ENCODE measurements at places on chromosomes 4 and X. TPM values are rescaled to one million over a fixed set of nuclear protein-coding genes. Genes with fewer than 3 reads are reported as not detected.

DNA sequence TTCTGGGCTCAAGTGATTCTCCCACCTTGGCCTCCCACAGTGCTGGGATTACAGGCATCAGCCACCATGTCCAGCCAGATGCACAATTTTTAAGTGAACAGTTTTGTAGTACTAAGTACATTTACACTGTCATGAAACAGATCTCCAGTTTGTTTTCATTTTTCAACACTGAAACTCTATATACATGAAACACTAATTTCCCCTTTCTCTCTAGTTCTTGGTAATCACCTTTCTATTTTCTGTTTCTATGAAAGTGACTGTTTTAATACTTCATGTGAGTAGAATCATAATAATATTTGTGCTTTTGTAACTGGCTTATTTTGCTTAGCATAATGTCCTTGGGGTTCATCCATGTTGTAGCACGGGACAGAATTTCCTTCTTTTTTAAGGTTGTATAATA is 237.4 kb downstream of the CAMK2D start:
- DNase-seq: no peak
- peaks cover 7% of the 10 kb centered on the region for H3K36me3 ChIP-seq
- no peak overlapping the region for H3K27ac ChIP-seq
- H3K4me3 ChIP-seq: no peak overlapping the region
- H3K4me1 ChIP-seq: no peaks in the 10 kb centered on the region
- no peaks in the 10 kb centered on the region for H3K27me3 ChIP-seq

DNA sequence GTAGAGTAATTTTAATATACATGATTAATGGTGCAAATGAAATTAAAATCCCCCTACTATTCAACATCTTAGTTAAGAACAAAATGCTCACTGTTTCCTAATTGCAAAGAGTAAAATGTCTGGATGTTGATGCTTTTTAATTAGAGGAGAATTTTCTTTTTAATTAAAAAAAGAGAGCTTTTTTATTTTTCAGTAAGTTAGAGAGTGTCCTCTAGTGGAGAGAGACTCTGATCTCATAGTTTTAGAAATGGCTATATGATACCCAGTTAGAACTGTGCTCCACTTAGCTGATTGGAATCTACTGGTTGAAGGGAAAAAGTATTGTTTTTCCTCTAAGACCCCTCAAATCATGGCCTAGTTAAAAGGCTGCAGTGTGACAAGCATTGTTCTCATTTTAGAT is 312.0 kb upstream of the MAGEB2 start:
- H3K4me1 ChIP-seq: no peaks in the 10 kb centered on the region
- DNase-seq: no peak
- no peaks in the 10 kb centered on the region for H3K36me3 ChIP-seq

- H3K36me3 ChIP-seq: no peaks in the 10 kb centered on the region
- no peak for DNase-seq
- H3K27me3 ChIP-seq: no peaks in the 10 kb centered on the region
- no peak overlapping the region for H3K4me3 ChIP-seq
- H3K27ac ChIP-seq: peak overlapping the region; percentile 99
- peaks cover 59% of the 10 kb centered on the region for H3K4me1 ChIP-seq
Measured at GRCh38 chr4:40190019-40190418, 6.8 kb upstream of the RHOH start.

DNA sequence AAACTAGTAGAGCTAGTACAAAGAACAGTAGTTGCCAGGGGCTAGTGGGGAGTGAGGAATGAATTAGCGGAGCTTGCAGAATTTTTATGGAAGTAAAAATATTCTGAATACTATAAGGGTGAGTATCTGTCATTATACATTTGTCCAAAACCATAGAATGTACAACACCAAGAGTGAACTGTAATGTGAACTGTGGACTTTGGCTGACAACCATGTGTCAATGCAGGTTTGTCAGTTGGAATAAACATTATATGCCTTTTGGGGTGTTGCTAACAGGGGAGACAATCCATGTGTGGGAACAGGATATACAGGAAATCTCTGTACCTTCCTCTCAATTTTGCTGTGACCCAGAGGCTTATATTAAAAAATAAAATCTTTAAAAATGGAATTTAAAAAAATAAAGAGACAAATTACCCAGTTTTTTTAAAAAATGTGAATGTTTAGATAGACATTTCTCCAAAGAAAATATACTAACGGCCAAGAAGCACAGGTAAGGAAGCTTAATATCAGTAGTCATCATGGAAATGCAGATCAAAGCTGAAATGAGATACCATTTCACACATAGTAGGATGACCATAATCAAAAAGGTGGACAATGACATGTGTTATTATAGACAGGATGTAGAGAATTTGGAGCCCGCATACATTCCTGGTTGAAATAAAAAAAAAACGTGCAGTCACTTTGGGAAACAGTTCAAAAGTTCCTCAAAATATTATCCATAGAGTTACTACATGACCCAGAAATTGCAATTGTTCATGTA is 899.8 kb downstream of the RAB28 start:
- DNase-seq: no peak
- no peaks in the 10 kb centered on the region for H3K36me3 ChIP-seq
- no peak overlapping the region for H3K27ac ChIP-seq
- H3K27me3 ChIP-seq: no peaks in the 10 kb centered on the region

DNA sequence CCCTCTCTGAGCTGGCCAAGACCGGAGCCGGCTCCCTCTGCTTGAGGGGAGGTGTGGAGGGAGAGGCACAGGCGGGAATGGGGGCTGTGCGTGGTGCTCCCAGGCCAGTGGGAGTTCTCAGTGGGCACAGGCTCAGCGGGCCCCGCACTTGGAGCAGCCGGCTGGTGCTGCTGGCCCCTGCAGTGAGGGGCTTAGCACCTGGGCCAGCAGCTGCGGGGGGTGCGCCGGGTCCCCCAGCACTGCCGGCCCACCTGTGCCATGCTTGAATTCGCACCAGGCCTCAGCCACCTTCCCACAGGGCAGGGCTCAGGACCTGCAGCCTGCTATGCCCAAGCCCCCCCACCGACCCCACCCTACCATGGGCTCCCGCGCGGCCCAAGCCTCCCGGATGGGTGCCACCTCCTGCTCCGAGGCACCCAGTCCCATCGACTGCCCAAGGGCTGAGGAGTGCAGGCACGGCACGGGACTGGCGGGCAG is 602.5 kb downstream of the KCTD8 start:
- no peaks in the 10 kb centered on the region for H3K36me3 ChIP-seq
- H3K4me1 ChIP-seq: no peaks in the 10 kb centered on the region
- H3K4me3 ChIP-seq: no peak overlapping the region

GRCh38 chr4:155077452-155078229 is 130.8 kb upstream of the NPY2R start:
- no peak overlapping the region for H3K27ac ChIP-seq
- no peaks in the 10 kb centered on the region for H3K4me1 ChIP-seq
- no peak for DNase-seq
- H3K36me3 ChIP-seq: no peaks in the 10 kb centered on the region
- H3K27me3 ChIP-seq: no peaks in the 10 kb centered on the region

GRCh38 chr4:111963158-111963700 is 182.0 kb upstream of the FAM241A start:
- no peaks in the 10 kb centered on the region for H3K36me3 ChIP-seq
- H3K4me1 ChIP-seq: no peaks in the 10 kb centered on the region
- H3K27me3 ChIP-seq: no peaks in the 10 kb centered on the region
- H3K27ac ChIP-seq: no peak overlapping the region

DNA sequence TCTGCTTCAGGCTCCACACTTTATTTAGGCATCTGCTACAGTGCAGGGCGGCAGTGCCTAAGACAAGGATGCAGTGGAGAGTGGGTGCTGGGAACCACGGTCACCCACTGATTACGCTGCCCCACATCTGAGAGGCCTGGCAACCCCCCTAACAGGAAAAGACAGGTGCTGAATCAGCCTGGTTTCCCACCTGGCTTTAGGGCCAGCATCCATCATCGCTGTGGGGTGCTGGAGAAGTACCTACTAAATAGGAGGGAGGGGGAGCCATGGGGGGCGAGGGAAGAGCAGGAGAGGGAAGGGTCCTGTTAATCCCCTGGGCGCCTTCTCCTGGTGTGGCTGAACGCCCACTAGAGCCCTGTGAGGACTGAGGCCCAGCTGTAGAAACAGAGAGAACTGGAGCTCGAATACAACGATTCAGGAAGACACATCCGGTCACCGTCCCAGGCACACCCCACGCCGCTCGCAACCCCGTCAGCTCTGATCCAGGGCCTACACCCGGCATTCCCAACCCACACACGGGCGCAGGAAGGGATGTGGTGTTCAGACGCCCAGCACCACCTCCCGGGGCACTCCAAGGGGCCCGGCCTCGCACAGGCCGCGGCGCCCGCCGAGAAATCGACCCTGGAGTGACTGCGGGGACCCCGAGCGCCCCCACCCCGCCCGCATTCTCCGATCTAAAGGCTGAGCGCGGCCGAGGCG is 554 bp downstream of the DCTD start:
- H3K27ac ChIP-seq: peak overlapping the region; percentile 64
- peaks cover 30% of the 10 kb centered on the region for H3K4me1 ChIP-seq
- peak overlapping the region; percentile 60 for H3K4me3 ChIP-seq
- peak; percentile 51 for DNase-seq
- H3K36me3 ChIP-seq: peaks cover 7% of the 10 kb centered on the region

GRCh38 chr4:112823606-112824005 is 186.7 kb downstream of the LARP7 start:
- H3K4me3 ChIP-seq: no peak overlapping the region
- no peak for DNase-seq
- no peaks in the 10 kb centered on the region for H3K27me3 ChIP-seq
- H3K36me3 ChIP-seq: no peaks in the 10 kb centered on the region
- H3K4me1 ChIP-seq: no peaks in the 10 kb centered on the region

DNA sequence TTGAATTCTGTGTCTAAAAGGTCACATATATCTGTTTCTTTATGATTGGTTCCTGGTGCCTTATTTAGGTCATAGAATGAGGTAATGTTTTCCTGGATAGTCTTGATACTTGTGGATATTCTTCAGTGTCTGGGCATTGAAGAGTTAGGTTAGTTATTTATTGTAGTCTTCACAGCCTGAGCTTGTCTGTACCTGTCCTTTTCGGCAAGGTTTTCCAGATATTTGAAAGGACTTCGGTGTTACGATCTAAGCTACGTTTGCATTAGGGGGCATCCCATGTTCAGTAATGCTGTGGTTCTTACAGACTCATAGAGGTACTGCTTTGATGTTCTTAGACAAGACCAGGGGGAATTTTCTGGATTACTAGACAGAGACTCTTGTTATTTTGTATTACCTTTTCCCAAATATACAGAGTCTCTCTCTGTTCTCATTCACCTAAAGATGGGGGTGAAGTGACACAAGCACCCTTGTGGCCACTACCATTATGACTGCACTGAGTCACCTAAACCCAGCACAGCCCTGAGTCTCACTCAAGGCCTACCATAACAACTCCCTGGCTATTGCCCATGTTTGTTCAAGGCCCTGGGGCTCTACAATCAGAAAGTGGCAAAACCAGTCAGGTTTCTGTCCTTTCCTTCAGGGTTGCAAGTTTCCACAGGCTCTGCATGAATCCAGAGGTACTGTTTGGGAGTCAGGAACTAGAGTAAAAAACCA is 30.1 kb upstream of the CYSLTR1 start:
- no peaks in the 10 kb centered on the region for H3K4me1 ChIP-seq
- no peak overlapping the region for H3K27ac ChIP-seq
- DNase-seq: no peak
- H3K4me3 ChIP-seq: no peak overlapping the region
- H3K27me3 ChIP-seq: no peaks in the 10 kb centered on the region

DNA sequence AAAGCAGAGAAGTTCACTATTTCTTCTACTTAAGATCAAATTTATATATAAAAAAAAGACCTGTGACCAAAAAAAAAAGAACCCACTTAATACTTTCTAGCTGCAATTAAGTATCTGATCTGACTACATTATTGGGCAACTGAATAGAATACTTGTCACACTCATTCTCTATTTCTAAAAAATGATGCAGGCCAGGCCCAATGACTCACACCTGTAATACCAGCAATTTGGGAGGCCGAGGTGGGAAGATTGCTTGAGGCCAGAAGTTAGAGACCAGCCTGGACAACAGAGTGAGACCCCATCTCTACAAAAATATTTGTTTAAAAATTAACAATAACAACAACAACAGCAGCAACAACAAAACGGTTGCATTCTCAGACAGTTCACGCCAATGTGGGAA is 108.8 kb upstream of the BMP2K start:
- H3K27me3 ChIP-seq: no peaks in the 10 kb centered on the region
- H3K36me3 ChIP-seq: no peaks in the 10 kb centered on the region
- no peak overlapping the region for H3K4me3 ChIP-seq
- DNase-seq: no peak

DNA sequence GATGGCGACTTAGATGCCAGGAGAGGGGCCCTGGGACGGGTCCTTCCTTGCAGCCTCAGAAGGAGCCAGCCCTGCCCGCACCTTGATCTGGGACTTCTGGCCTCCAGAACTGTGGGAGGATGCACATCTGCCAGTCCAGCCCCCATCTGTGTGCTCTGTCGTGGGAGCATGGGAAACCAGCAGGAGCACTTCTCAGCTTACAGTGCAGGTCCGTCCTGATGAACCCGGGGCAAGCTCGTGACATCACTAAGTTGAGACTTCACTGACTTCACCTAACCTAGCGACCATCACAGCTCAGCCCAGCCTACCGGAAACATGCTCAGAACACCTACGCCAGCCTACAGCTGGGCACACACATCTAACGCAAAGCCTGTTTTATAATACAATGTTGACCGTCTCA is 38.1 kb downstream of the ABLIM2 start:
- no peak for DNase-seq
- H3K36me3 ChIP-seq: no peaks in the 10 kb centered on the region

DNA sequence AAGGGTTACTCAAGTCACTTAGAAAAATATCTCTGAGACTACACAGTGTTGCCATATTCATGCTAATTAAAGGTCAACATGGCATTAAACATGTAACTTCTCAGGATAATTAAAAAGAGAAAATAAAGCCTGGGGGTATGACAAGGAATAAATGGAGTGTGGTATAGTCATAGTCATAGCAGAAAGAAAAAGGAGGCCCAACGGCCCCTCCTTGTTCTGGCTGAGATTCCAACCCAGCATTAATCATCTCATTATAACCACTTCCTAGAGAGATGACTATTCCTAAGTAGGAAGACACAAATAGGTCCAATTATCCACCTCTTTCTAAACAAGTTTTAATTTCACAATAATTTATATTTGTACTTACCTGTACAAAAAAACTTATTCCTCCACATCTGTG is 778.4 kb upstream of the AADAT start:
- no peaks in the 10 kb centered on the region for H3K36me3 ChIP-seq
- H3K27ac ChIP-seq: no peak overlapping the region
- no peak for DNase-seq
- H3K4me3 ChIP-seq: no peak overlapping the region
- no peaks in the 10 kb centered on the region for H3K27me3 ChIP-seq

DNA sequence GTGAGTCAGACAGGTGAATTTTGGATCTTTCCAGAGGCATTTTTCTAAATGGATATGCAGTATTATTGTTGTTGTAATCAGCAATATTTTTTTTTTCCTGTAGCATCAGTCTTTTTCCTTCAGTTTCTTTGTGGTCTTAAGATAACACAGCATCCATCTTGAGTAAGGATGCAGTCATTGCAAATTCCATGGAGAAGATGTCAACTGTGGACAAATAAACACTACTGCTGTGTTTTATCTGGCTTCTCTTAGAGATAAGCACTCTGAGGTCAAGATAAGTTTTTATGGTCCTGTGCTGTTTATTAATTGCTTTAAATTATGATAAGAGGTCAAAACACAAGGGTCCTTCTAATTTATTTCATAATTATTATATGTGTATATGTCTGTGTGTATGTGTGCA is 1255.7 kb downstream of the ADGRL3 start:
- H3K36me3 ChIP-seq: no peaks in the 10 kb centered on the region
- no peak for DNase-seq
- H3K4me1 ChIP-seq: no peaks in the 10 kb centered on the region
- H3K27me3 ChIP-seq: no peaks in the 10 kb centered on the region

The SLC49A3 gene
- polyA plus RNA-seq: not detected

The STIM2 gene
- 23.8 TPM for polyA plus RNA-seq

The CAPN6 gene
- not detected for polyA plus RNA-seq

The RELL1 gene
- 8.8 TPM for polyA plus RNA-seq

The CORIN gene
- not detected for polyA plus RNA-seq

The RHOXF2B gene
- not detected for polyA plus RNA-seq

The VSIG4 gene
- not detected for polyA plus RNA-seq

The DCX gene
- not detected for polyA plus RNA-seq

All from CD4-positive, alpha-beta memory T cell (primary cell).